Hypothalamus (tissue), 51 donors: ENCODE measurements at places on chromosomes 6 and 20.

- DNase-seq = no peak
Measured at GRCh38 chr6:147103694-147104093, 100.5 kb upstream of the STXBP5 start.

DNA sequence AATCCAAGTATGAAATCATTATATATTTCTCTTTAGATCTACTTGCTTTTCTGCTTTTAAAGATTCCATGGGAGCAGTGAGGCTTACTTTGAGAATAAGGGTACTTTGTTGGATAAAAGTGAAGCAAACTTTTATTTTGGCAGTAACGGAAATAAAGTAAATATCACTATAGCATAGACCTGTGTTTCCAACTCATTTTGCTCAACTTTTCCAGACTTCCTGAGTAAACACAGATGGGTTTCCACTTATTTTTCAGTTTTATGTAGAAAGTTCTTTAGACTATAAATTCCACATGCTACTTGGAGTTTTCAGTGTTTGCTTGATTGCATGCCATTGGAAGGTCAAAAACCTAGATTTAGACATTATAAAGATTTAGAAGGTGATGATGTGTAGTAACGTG is 6.2 kb downstream of the STX16 start:
- no peak for DNase-seq

DNA sequence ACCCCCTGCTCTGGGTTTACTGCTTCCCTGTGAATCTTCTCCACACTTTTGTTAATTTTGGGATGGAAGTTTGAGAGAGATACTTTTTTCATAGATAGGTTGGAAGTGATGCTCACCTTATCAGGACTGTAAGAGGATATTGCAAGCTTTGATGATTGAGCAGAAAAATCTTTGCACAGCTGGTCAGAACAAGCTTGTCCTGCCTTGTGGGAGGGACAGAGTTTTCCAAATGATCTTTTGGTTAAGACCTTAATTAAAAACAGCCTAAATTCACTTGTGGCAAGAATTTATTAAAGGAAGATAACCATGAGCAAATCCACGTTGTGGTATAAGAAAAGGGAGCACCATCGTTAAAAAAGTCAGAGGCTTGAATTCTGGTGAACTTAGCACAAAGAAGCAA is 32.2 kb downstream of the E2F3 start:
- DNase-seq = no peak

DNA sequence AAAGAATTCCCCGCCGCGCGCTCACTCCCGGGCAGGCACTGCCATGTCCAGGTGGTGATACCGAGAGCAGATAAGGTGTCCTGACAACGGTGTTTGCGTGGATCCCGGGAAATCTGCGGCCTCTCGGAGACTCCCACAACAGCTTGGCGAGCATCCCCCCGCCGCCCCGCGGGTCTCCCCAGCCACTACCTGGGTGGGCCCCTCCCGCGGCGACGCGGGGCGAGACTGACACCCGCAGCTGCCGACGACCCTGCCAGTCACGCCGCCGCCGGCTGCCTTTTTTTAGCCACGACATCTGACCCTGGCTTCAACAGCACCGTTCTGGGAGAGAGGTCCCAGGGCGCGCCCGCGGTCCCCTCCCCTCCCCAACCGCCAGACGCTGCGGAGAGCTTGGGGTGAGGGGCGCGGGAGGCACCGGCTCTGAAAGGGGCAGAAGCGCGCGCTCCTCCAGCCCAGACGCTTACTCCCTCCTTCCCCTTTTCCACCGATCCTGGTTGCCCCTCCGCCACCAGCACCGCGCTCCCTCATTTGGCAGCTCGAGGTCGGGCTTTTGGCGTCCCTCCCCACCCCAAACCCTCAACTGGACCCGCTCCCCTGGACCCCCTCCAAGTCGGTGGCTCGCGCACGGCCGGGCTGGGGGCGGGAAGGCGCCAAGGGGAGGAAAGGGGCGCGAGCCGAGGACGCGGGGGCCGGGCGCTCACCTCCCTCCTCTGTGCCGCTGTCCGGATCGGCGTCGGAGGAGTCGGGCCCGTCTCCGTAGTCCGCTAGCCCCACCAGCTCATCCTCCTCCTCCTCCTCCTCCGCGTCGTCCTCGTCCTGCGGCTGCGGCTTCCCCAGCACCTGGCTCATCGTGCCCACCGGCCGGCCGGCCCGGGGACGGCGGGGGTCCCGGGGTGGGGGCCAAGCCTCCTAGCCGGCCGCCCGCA is 665 bp downstream of the RRAGD start:
- no peak for DNase-seq
